Stimulated activated CD8-positive, alpha-beta memory T cell treated with anti-CD3 and anti-CD28 coated beads, Interleukin-7, amount 100 ng/mL, for 4 hours (primary cell): ENCODE measurements at places on chromosomes 13 and 19.

- no peak for DNase-seq
Measured at GRCh38 chr13:86447479-86447878, 648.3 kb upstream of the SLITRK6 start.

DNA sequence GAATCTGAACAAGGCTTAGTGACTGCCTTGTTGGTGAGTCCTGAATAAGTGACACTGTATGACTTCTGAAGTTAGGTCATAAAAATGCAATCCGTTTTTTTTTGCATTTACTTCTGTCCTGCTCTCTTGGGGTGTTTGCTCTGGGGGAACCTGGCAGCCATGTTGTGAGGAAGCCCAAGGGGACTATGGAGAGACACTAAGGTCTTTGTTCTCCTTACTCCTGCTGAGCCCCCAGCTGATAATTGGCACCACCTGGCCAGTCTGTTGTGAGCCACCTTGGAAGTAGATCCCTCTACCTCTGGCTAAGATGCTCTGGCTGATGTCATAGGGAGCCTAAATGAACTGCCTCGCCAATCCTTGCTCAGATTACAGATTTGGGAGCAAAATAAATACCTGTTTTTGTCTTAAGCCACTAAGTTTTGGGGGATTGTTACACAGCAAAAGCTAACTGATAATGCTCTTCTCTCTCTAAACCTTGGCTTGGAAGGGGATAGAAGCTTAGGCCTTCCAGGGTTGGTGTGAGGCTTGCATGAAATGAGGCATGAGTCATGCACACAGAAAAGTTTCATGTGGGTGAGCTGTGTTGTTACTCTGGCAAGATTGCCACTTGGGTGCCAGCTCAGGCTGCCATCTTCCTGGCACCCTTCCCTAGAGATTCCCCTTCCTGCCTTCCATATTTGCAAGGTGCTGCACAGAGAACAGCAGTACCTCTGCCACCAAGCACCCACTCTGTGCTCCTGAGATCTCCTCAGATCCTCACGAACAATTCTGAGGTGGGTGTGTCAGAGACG is 10.1 kb downstream of the TUBB4A start:
- DNase-seq: no peak

- no peak for DNase-seq
Measured at GRCh38 chr19:3546119-3546518, 7.1 kb downstream of the TEKTIP1 start.

DNA sequence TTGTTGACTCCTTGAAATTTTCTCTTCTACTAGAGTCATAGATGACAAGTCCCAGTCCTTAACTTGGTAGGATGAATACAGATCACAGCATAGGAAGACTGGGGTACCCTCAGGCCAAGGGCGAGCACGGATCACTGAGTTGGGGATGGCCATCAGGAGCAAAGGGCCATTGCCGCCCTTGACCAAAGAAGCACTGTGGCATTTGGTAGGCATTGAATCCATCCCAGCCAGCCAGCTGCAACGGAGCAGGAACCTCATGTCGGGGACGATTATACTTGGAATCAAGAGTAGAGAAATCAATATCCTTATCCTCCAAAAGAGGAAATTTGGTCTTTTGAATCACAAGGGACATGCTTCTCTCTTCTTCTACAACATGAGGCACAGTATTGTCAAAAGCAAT is 50.1 kb upstream of the ZNF573 start:
- no peak for DNase-seq

GRCh38 chr13:44523146-44524015 is 52.7 kb downstream of the TSC22D1 start:
- no peak for DNase-seq

- no peak for DNase-seq
Measured at GRCh38 chr13:32638739-32639138, 52.5 kb downstream of the PDS5B start.

GRCh38 chr19:8069096-8069973 is 16.8 kb downstream of the CCL25 start:
- DNase-seq: no peak

DNA sequence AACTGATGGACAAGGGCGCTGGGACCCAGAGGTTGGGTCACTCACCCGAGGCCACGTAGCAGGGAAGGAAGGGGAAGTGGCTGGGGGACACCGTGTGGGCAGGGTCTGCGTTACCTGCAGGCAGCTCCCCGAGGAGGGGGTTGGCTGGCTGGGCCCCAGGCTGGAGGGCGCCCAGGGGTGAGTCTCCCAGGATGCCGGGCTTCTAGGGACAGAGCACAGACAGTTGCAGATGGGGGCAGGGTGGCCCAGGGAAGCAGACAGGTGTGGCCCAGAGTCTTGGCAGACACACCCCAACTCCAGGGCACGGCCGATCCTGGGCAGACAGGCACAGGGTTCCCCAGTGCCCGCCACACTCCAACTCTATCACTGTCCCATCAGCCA is 5.6 kb upstream of the FDX2 start:
- DNase-seq: no peak
